NCI-H2081 (cell line): ENCODE measurements at places on chromosomes 12 and 14.

- DNase-seq, result no peak
Observed at GRCh38 chr14:105069522-105069870, 4.3 kb upstream of the GPR132 start.

DNA sequence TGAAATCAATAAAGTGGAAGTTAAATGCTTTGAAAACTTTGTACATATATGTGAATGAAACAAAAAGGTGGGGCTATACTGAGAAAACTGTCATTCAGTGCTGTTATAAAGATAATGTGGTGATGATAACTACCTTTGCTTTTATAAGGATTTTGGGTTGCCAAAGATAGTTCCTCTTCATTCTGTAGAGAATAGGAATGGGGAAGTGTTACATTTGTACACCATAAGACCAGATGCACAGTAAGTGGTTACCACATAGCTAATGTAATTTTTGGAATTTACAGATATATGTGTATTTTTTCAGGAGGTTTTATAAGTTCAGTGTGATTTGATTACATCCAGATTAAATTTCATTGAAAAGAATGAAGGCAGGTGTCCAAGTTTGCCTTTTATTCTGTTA lies 18.1 kb downstream of the RAB21 start:
- no peak for DNase-seq

- no peak for DNase-seq
Observed at GRCh38 chr12:58414398-58414871, 473.1 kb downstream of the ATP23 start.

DNA sequence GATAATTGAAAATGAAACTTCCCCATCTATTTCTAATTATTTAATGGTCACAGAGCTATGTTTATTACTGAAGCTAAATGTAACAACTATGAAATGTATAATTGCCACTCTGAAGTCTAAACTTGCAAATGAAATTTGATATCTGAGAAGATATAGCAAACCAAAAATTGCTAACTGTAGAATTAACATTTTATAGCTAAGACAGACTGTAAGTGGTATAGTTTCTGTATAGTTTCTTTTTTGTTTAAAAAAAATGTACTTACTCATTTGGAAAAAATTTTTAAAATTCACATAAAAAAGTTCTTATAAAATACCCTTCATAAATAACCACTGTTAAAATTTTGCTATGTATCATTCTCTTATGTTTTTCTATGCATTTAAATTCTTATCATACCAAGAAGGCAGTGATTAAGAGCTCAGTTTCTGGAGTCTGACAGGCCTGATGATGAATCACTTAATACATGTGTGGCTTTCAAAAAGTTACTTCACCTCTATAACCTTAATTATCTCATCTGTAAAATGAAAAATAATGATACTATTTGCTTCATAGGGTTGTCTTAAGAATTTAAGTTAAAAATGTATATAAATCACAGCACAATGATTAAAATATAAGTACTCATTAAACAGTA lies 214.7 kb upstream of the GARIN2 start:
- DNase-seq, result no peak

- no peak for DNase-seq
Observed at GRCh38 chr12:121085506-121086353, 46.7 kb upstream of the OASL start.

GRCh38 chr12:42696406-42697149 lies 107.0 kb upstream of the PRICKLE1 start:
- no peak for DNase-seq

DNA sequence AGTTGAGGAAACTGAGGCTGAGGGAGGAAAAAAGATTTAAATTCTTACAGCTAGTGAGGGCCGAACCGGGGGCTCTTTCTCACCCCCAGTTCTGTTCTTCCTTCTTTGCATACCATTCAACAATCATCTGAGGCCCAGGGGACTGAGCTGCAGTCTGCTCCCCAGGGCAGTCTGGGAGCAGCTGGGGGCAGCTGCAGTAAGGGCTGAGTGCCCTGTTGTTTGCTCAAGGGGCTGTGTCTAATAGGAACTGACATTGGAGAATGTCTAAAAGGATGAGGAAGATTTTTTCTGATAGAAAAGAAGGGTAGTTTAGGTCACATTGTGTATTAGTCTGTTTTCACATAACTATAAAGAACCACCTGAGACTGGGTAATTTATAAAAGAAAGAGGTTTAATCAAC lies 42.2 kb downstream of the SLC17A8 start:
- DNase-seq, result no peak

DNA sequence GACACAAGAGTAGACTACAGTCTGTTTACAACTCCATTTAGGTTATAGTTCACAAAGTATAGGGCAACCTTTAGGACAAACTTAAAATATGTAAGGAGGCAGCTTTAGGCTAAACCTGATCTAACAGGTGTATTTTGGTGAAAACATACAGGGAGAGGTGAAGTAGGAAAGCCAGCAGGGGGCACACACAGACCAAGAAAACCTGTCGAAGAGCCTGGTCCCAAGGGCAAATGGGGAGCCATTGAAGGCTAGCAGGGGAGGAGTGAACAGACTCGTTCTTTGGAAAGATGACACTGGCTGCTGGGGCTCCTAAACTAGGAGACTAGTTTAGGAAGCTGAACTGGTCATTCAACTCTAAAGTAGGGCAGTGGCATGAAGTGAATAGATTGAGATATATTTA lies 138.8 kb upstream of the WSCD2 start:
- DNase-seq, result peak; percentile 14

GRCh38 chr12:114238808-114239207 lies 167.1 kb downstream of the TBX5 start:
- no peak for DNase-seq

GRCh38 chr12:10562306-10562933 lies 51.0 kb downstream of the MAGOHB start:
- peak; percentile 25 for DNase-seq

GRCh38 chr12:56160193-56160763 lies 2.1 kb downstream of the MYL6 start:
- DNase-seq, result peak; percentile 17

DNA sequence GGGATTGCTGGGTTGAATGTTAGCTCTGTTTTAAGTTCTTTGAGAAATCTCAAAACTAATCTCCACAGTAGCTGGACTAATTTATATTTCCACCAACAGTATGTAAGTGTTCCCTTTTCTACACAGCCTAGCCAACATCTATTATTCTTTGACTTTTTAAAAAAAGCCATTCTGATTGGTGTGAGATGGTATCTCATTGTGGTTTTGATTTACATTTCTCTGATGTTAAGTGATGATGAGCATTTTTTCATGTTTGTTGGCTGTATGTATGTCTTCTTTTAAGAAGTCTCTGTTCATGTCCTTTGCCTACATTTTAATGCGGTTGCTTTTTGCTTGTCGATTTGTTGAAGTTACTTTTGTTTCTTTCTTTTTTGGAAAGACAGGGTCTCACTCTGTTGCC lies 301.1 kb upstream of the OR4E1 start:
- no peak for DNase-seq

- peak; percentile 15 for DNase-seq
Observed at GRCh38 chr12:50618864-50619609, 114.3 kb downstream of the DIP2B start.
